ENCODE measurements at places on chromosomes 5 and 9.
A peak's percentile ranks its signal among the peaks of the same experiment; 100 is the strongest.

DNA sequence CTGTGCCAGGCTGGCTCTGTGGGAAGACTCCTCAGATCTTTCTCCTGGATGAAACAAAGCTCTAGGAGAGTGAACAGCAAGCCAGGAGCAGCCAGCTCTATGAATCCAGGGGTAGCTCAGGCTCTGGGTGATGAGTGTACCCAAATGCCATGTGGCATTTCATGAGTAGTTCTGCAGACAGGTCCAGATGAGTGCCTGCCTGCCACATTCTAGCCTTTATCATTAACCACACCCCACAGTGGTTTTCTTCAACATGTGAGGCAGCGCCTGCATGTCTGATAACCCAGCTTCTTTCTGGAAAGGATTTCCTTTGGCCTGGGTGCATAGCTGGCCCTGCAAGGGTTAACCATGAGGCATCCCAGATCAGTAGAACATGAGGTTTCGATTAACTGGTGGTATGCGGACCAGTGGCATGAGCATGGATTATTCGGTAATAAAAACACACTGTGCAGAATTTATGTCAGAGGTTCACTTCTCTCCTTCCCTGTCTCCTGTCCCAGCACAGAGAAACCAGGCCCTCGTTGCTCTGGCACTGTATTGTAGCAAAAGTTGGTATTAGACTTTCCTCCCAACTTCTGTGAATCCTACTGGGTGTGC, 381.9 kb upstream of the ZNF462 start:
- no peaks in the 10 kb centered on the region for H3K36me3 ChIP-seq
- H3K4me1 ChIP-seq: no peaks in the 10 kb centered on the region
- H3K27me3 ChIP-seq: no peaks in the 10 kb centered on the region
- no peak overlapping the region for H3K27ac ChIP-seq

GRCh38 chr9:36436909-36437308, 36.8 kb upstream of the RNF38 start:
- no peak overlapping the region for H3K27ac ChIP-seq
- H3K4me1 ChIP-seq: peaks cover 44% of the 10 kb centered on the region
- no peak for DNase-seq
- no peaks in the 10 kb centered on the region for H3K36me3 ChIP-seq
- H3K27me3 ChIP-seq: no peaks in the 10 kb centered on the region

DNA sequence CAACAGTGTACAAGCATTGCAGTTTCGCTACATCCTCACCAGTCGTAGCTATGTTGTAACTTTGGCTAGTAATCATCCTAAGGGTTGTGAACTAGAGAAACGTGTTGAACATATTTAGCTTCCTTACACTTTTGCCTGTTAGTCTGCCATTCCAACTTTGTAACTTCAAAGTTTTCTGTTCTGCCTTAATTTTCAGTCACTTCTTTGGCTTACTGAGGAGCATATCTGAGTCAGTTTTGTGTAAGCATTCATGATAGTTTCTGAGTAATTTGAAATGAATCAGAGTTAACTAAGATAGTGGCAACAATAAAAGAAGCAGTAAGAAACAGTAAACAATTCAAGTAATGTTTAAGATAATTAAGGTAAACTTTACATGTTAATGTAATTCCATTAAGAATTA, 58.9 kb upstream of the MCCC2 start:
- H3K27me3 ChIP-seq: no peaks in the 10 kb centered on the region
- DNase-seq: no peak
- no peak overlapping the region for H3K27ac ChIP-seq
- peaks cover 17% of the 10 kb centered on the region for H3K36me3 ChIP-seq
- H3K4me3 ChIP-seq: no peak overlapping the region
- H3K4me1 ChIP-seq: no peaks in the 10 kb centered on the region

DNA sequence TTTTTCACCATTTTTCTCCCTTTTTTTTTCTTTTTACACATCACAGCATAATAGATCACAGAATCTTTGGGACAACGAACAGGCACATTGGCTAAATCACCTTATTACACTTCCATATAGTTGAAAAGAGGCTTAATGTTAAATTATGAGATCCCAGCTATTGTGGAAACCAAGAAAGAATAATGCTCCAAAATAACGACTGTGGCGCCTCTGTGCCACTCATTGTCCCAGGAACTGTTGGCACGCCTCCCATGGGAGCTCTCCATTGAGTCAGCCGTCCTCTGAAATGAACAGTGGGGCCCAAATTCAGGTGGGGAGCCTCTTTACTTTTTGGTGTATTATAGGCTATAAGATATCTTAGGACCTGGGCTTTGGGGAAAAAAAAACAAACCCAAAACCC, 82.2 kb upstream of the NFIB start:
- no peak overlapping the region for H3K27ac ChIP-seq
- H3K27me3 ChIP-seq: no peaks in the 10 kb centered on the region
- H3K36me3 ChIP-seq: no peaks in the 10 kb centered on the region
- H3K4me1 ChIP-seq: peaks cover 4% of the 10 kb centered on the region

GRCh38 chr9:97617939-97618416, 15.2 kb downstream of the TSTD2 start:
- H3K4me3 ChIP-seq: no peak overlapping the region
- no peak for DNase-seq
- no peaks in the 10 kb centered on the region for H3K4me1 ChIP-seq

GRCh38 chr5:157599565-157599964, 24.0 kb upstream of the ADAM19 start:
- H3K27ac ChIP-seq: no peak overlapping the region
- no peaks in the 10 kb centered on the region for H3K4me1 ChIP-seq
- no peak overlapping the region for H3K4me3 ChIP-seq
- H3K36me3 ChIP-seq: no peaks in the 10 kb centered on the region
- DNase-seq: no peak

GRCh38 chr9:131470581-131470991, 32.1 kb upstream of the POMT1 start:
- DNase-seq: no peak
- 0 out of 2 replicates have a peak overlapping the region, but pooled peaks have one; percentile 45 for H3K27ac ChIP-seq
- H3K4me3 ChIP-seq: no peak overlapping the region
- H3K36me3 ChIP-seq: peaks cover 88% of the 10 kb centered on the region

DNA sequence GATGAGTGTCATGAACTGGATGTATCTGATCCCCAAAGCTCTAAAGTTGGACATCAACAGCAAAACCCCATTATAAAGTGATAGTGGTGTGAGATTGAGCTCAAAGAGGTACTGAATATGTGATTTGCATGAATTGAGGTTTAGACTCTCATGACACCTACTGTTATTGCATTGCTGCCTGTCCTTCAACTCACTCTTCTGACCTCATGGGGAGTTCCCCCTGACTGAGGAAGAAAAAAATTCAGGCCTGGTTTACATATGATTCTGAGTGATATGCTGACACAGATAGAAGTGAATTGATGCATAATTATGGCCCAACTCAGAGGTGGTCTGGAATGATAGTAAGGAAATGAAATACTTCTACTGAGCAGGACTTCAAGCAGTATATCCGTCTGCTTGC, 76.2 kb upstream of the CHD1 start:
- H3K36me3 ChIP-seq: no peaks in the 10 kb centered on the region
- no peaks in the 10 kb centered on the region for H3K27me3 ChIP-seq
- H3K27ac ChIP-seq: no peak overlapping the region
- 0 out of 2 replicates have a peak, but pooled peaks cover 7% of the 10 kb centered on the region for H3K4me1 ChIP-seq

DNA sequence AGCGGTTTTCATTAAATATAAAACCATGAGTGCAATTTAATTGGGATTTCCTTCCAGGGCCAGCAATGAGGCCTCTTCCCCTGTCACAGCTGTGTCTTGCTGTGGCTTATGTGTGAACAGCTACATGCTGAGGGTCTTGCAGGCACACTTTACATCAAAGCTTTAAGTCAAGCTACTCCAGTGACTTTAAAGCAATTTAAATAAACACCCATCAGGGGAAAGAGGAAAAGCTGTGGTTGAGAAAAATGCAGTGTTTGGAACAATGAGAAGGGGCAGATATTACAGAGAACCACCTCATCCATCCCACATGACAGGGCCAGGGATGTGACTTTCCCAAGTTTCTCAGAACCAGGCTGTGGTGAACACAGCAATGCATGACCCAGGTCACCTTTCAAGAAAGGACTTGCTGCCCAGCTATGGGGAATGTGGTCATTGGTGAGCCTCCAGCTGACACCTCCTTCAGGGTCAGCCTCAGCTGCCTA, 115.9 kb upstream of the LPAR1 start:
- DNase-seq: no peak
- no peaks in the 10 kb centered on the region for H3K36me3 ChIP-seq
- no peak overlapping the region for H3K27ac ChIP-seq
- H3K27me3 ChIP-seq: no peaks in the 10 kb centered on the region
- no peaks in the 10 kb centered on the region for H3K4me1 ChIP-seq

DNA sequence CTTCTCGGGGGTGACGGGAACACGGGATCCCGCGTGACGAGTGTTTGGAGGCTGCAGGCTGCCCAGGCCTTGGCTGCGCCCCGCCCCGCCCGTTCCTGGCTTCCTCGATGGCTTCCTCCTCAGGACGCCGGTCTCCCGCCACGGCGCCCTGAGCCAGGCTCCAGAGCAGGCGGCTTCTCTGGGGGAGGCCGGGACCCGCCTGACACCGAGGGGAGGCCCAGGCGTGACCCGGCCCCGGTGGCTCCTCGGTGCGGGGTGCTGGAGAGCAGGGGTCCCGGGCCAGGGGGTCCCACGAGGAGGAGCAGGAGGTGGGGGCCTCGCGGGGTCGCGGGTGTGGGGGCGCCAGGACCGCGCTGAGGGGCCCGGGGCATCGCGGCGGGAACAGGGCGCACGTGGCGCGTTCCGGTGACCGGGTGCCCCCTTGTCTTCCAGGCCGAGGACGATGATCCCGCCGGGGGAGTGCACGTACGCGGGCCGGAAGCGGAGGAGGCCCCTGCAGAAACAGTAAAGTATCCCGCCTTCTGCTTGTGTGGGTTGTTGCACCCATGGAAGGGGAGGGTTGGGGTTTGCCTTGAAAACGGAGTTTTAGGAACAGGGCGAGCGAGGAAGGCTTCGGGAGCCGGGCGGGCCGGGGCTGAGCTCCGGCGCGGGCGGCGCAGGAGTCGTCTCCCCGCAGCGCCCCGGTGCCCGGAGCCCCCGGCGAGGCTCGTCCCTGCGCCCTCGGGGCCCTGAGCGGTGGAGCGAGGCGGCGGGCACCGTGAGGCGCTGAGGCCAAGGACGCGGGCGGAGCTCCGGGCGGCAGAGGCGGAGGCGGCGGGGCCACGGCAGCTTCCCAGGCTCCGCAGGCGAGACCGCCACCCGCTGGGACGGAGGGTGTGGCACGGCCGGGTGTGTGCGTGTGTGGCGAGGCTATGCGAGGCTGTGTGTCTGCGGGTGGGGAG, 22.2 kb downstream of the AHRR start:
- peaks cover 15% of the 10 kb centered on the region for H3K4me1 ChIP-seq
- H3K4me3 ChIP-seq: peak overlapping the region; percentile 52
- DNase-seq: peak; percentile 70
- no peaks in the 10 kb centered on the region for H3K36me3 ChIP-seq
- no peak overlapping the region for H3K27ac ChIP-seq
